ENCODE measurements at places on chromosomes 5 and 9.

DNA sequence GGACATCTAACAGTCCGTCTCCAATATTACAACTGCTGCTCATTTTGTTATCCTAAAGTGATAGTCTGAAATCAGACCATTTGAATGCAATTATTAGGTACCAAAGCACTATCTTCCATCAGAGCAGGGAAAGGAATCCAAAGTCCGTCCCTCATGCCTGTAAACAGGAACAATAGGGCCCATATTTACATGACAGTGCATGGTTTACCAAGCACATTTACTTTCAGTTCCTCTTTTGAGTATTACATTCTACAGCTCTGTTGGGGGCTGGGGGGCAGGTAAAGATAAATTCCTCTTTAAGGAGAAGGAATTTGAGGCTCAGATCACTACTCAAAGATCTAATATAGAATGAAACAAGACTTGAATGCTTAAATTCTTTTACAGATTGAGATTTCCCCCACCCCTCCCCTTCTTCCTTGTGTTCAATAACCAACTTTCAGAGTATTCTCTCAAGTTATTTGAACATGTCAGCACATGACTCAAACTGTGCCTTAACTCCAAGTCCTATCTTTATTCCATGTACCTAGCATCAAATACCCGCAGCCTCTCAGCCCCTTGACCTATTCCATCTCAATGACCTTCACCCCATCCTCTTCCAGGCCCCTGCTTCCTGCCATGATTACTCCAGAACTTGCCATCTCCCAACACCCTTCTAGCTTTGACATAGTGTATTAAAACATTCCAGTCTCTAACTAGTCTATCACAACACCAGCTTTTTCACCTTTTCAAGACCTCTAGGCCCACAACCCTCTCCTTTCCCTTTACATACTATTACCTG is 71.0 kb downstream of the BRINP1 start:
- DNase-seq, result no peak

GRCh38 chr9:99808454-99808853 is 13.2 kb upstream of the NR4A3 start:
- no peak for DNase-seq

- no peak for DNase-seq
Observed at GRCh38 chr9:99445371-99445891, 223.3 kb downstream of the SEC61B start.

DNA sequence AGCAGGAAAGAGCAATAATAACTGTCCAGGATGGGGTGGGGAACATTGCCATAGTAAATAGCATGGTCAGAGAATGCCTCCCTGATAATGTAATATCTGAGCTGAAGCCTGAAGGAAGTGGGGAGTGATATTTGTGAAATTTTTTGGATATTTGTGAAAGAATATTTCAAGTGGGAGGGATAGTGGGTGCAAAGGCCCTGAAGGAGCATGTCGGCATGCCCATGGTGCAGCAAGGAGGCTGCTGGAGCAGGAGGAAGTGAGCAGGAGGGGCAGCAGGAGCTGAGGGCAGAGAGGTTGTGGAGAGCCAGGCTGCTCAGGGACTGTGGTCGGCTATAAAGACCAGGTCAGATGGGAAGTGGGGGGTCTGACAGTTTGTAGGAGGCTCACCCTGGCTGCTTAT is 21.1 kb upstream of the PDE8B start:
- no peak for DNase-seq

DNA sequence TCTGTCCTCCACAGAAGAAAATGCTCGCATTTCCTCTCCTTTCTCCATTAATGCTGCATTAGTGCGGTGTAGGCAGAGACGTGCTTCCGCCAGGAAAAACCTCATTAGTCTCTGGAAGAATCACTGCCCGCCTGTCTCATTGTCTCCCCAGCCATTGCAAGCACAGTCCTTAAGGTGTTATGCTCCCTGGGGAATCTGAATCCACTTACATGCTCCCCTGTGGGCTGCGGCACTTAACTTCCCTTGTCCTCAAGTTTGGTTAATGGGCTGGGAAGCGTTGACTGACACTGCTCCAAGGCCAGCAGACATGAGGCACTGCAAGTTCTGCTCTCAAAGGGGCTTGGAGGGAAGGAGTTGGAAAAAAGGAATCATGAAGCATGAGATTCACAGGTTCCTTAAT is 41.6 kb downstream of the TARS1 start:
- DNase-seq, result no peak

- DNase-seq, result no peak
Observed at GRCh38 chr5:32136342-32136741, 37.8 kb downstream of the GOLPH3 start.

GRCh38 chr5:83396662-83397061 is 74.9 kb upstream of the VCAN start:
- DNase-seq, result no peak

- no peak for DNase-seq
Observed at GRCh38 chr5:105882956-105883481, 1787.7 kb downstream of the EFNA5 start.

- DNase-seq, result no peak
Observed at GRCh38 chr9:113163001-113163400, 12.2 kb downstream of the SLC31A2 start.

DNA sequence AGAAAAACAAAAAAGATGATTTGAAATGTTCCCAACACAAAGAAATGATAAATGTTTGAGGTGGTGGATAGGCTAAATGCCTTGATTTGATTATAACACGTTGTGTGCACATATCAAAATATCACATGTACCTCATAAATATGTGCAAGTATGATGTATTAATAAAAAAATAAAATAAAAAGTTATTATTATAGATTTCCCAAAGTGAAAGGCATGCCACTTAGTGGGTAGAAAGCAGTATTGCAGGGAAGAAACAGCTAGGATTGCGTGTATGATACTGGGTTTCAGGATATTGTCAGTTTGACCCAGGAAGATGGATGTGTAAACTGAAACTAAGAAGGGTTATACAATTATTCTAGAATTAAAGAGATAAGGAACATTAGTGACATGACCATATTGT is 3.6 kb upstream of the TMEM38B start:
- no peak for DNase-seq

DNA sequence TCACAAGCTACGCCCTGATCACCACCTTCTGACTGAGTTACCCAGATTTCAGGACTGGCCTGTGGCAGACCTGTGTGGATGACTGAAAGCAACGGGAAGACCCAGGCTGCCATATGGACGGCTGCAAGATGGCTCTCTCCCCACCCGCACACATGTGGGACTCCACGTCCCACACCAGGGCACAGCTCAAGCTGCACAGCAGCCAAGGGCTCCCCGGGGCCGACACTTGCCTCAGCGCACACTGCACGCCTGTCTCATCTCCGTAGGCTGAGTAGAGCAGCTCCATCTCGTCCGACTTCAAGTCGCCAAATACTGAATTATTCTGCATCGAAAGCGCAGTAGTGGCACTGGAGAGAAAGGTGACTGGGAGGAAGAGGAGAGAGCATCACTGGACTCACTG is 14.5 kb downstream of the BRD9 start:
- DNase-seq, result no peak

GRCh38 chr9:91727316-91727861 is 222.6 kb downstream of the ROR2 start:
- no peak for DNase-seq

DNA sequence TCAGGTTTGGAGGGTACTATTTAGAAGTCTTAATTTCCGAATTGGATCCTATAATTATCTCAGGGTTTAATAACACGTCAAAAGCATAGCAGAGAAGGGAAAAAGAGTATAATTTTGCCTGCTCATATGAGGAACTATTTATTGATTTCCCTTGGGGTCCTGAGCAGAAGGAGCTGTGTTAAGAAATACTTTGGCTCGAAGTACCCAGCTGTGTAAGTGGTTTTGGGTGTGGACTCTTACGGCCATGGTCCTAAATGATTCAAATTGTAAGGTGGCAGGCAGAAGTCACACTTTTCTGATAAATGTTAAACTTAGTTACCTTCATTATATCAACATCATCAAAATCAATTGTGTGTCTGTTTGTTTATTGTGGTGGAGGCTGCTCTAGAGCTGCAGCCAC is 190.4 kb downstream of the MTRR start:
- no peak for DNase-seq

DNA sequence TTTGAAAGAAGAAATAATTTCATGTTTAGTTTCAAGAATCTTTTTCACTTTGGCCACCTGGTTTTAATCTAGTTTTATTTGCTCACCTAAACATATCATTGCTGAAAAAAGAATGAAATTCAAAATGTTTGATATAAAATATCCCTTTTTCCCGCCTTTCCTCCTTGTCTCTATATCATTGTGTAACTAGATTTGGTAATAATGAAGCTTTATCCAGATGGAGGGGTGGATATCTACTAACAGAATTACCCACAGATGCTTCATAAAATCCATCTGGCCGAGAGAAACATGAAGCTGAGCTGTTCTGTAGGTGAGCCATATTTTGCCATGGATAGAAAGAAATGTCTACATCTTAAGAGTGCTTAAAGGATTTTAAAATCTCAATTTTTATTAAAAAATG is 214.7 kb downstream of the ICE1 start:
- DNase-seq, result no peak

GRCh38 chr9:77170991-77171699 is 6.2 kb upstream of the VPS13A start:
- DNase-seq, result no peak

DNA sequence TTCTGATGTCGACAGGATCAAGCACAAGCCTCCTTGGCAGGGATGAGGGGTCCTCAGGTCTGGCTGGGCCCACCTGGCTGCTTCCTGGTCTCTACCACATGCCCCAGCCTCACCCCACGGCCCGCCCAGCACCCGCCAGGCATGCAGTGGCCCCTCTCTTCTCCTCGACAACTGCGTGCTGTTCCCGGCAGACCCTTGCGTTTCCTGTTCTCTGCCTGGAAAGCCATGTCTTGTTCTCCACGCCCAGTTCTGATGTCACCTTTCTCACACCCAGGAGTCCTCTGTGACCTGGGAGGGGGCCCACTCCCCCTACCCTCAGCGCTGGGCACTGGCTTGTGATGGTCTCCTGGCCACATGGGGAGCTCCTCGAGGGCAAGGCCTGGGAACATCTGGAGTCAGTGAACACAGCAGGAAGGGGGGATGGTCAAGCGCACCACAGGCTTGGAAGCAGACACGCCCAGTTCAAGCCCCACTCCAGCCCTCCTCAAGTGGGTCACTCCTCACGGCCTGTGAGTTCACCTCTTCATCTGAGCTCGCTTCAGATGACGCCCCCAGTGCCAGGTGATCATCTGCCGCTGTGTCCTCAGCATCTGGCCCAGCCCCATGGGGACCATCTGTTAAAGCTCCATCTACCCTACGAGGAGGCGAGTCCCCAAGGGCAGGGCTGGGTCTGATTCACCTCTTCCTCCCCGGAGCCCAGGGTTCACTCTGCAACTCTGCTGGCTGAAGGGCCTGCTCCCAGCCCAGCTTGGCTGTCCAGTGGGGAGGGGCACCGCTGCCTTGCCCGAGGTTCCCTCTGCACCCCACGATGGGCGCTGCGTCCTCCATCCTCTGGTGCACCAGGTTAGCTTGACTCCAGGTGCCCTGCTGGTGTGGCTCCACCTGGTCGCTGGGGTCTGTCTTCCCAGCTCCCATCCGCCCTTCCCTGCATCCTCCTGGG is 133.2 kb upstream of the PHYKPL start:
- DNase-seq, result no peak

DNA sequence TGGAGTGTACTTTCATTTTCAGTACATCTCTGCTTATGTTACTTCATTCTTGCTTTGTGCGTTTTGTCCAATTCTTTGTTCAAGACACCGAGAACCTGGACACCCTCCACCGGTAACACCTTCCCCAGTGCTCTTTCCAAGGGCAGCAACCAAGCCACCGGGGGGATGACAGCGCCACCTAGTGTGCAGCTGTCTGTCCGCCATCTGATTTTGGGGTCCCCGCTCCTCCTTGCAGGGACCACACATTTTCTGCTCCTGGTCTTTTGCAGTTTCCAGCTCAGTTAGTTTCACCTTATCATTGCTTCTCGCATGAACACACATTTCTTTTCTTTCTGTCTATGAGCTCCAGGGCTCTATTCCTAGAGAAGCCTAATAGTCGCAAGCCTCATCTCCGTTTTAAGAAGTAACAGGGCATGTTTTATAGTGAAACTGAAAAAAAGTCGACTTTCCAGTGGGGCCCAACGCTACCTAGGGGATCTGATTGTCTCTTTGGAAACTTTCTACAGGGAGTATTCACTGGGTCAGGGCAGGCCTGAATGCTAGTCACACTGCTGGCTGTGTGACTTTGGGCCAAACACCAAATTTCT is 152.1 kb downstream of the FSTL4 start:
- no peak for DNase-seq

GRCh38 chr9:5696884-5697283 is 68.0 kb downstream of the RIC1 start:
- DNase-seq, result no peak

DNA sequence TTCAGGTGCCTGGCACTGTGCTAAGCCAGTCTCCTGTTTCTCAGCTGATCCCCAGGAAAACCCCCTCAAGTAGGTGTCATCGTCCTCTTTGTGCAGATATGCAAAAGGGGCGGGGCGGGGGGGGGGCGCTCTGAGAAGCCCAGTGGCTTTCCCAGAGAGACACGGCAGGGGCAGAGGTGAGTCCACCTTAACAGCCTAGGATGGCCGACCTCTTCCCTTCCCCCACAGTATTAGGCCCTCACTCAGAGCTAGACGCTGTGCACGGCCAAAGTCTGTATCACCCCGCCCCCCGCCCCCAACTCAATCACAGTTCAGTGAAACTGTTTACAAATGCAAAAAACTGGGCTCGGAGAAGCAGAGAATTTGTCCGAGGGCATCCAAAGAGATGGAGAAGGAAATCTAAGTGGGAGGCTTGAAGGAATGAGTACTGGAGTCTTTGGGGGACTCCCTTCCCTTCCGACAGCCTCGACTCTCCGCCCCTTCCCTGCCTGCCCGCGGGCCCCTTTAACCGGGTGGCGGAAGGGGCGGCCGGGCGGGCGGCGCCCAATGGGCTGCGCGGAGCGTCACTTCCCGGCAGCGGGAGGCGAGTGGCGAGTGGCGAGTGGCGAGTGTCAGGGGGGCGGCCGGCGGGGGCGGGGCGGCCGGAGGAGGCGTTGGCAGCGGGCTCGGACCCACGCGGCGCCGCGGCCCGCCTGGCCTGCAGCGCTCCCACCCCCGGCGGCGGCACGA is at the start of gene ERGIC1:
Gene ERGIC1 (plus strand): TSS at position 566 of the 729 bp plus-strand sequence. CDS start 163 bp downstream, at position 729.
- DNase-seq, result peak; percentile 50

- DNase-seq, result no peak
Observed at GRCh38 chr9:34650816-34651215, 1.2 kb upstream of the IL11RA start.

GRCh38 chr5:127645300-127645726 is 3.6 kb upstream of the CTXN3 start:
- DNase-seq, result no peak

All from activated T-helper 1 cell treated with Interleukin-2 at 50 U/mL for 16 hours (primary cell).